HT-29 (cell line): ENCODE measurements at places on chromosomes 1 and 21. TPM values are rescaled to one million over a fixed set of nuclear protein-coding genes. Genes with fewer than 3 reads are reported as not detected.

- DNase-seq = no peak
Observed at GRCh38 chr1:3735027-3735681, 17.1 kb upstream of the CCDC27 start.

GRCh38 chr1:39626646-39627045 is 12.8 kb downstream of the HEYL start:
- DNase-seq = no peak

DNA sequence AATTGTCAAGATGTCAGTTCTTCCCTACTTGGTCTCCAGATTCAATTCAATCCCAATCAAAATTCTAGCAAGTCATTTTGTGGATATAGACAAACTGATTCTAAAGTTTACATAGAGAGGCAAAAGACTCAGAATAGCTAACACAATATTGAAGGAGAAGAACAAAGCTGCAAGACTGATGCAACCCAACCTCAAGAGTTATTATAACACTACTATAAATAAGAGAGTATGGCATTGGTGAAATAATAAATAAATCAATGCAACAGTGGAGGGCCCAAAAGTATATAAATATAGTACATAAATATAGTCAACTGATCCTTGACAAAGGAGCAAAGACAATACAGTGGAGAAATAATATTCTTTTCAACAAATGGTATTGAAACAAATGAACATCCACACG is 49.7 kb downstream of the PRPF38A start:
- DNase-seq = no peak

The KANK4 gene
- total RNA-seq = not detected in 2 replicates

DNA sequence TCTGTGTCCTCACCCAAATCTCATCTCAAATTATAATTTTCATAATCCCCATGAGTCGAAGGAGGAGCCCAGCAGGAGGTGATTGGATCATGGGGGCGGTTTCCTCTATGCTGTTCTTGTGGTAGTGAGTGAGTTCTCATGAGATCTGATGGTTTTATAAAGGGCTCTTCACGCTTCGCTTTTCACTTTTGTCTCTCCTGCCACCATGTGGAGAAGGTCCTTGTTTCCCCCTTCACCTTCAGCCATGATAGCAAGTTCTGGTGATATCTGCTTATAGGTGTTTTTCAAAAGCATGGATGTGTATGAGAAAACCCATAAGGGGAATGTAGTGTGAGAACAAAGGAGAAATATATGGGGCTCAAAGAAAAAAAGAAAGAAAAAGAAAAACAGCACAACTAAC is 405.9 kb upstream of the RGS18 start:
- DNase-seq = peak; percentile 10

DNA sequence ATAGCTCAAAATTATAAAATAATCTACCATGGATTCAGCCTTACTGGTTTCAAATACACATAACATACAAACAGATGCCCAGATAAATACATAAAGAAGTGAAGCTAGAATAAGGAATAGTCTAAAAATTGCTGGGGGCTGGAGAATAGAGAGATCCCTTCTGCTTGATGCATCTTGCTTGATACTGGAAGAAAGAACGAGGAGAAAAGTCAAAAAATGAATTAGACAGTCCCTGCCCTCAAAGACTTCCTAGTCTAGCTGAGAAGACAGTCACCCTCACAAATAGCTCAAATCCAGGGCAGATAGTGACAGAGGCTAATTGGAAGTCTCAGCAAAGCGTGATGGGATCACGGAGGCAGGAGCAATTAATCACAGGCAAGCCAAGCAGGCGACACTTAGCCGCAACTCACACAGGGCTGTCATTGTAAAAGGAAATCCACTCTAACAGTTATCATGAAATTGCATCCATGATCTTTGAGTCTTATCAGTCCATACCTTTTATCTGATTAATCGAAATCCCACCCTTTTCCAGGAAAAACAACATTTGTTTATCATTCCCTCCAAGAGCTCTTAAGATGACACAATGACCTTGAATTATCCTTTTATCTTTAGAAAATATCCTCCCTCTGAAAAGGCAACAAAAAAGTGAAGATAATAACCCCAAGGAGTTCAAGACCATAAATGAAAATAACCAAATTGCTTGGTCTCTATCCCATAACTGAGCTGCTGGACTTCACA is 59.7 kb upstream of the TIAM1 start:
- no peak for DNase-seq

GRCh38 chr1:212311836-212312497 is 26.8 kb downstream of the PPP2R5A start:
- DNase-seq = no peak

- no peak for DNase-seq
Observed at GRCh38 chr1:102431253-102431652, 434.5 kb upstream of the OLFM3 start.

- no peak for DNase-seq
Observed at GRCh38 chr1:95022644-95022926, 50.2 kb downstream of the ALG14 start.

GRCh38 chr1:100265562-100265930 is 470 bp upstream of the RTCA start:
- no peak for DNase-seq

GRCh38 chr1:12142891-12143630 is 23.7 kb upstream of the TNFRSF1B start:
- DNase-seq = no peak

- no peak for DNase-seq
Observed at GRCh38 chr1:33364565-33364918, 43.6 kb upstream of the A3GALT2 start.

DNA sequence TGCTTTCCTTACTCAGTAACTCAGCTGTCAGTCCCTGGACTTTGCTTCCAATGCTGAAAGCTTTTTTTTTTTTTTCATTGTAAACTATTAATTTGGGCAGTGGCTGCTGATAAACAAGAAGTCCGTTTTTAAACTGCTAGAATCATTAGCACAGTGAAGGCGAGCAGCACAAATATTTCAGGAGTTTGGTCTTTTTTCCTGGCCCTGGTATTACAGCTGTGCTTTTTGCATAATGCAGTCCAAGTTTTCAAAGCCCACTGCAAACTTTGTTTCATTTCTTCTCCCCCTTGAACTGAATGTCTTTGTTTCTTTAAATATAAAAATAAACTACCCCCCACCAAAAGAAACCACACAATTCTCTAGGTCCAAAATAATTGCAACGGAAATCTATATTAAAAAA is 6.6 kb downstream of the GLIS1 start:
- no peak for DNase-seq

The MCL1 gene
- 329 and 338 TPM in 2 replicates for total RNA-seq

The SPRR2G gene
- total RNA-seq = not detected in 2 replicates

DNA sequence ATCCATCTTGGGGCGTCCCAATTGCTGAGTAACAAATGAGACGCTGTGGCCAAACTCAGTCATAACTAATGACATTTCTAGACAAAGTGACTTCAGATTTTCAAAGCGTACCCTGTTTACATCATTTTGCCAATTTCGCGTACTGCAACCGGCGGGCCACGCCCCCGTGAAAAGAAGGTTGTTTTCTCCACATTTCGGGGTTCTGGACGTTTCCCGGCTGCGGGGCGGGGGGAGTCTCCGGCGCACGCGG is 282 bp upstream of the SOD1 start:
- DNase-seq = no peak

The ADGRL4 gene
- 0.26 TPM in 1 of 2 replicates, not detected in the other for total RNA-seq

The SLC9C2 gene
- not detected in 2 replicates for total RNA-seq

DNA sequence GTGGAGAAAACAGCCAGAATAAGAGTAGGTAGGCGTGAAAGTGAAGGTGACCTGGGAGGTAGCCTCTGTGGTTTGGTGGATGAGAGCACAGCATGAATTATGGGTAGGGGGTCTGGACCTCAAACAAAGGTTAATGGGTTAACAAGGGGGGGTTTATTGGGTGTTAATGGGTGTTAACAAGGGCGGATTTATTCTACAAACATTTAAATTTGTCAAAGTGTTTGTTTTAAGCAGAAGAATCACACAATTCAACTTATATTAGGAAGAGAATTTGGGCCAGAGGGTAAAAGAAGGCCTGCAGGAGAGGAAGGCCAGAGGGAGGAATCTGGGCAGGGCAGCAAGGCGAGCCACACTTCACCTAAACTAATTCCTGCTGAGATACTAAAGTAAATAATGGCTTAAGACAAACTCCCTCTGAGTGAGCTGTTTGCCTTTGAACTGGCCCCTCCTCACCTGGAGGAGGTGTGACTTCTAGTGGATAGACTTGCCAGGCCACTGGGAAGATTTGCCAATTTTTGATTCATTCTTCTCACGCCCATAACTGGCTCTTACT is 191.7 kb downstream of the GIPC2 start:
- DNase-seq = peak; percentile 92

The PDC gene
- not detected in 2 replicates for total RNA-seq

GRCh38 chr1:8406960-8407359 is 89.0 kb downstream of the SLC45A1 start:
- DNase-seq = no peak

DNA sequence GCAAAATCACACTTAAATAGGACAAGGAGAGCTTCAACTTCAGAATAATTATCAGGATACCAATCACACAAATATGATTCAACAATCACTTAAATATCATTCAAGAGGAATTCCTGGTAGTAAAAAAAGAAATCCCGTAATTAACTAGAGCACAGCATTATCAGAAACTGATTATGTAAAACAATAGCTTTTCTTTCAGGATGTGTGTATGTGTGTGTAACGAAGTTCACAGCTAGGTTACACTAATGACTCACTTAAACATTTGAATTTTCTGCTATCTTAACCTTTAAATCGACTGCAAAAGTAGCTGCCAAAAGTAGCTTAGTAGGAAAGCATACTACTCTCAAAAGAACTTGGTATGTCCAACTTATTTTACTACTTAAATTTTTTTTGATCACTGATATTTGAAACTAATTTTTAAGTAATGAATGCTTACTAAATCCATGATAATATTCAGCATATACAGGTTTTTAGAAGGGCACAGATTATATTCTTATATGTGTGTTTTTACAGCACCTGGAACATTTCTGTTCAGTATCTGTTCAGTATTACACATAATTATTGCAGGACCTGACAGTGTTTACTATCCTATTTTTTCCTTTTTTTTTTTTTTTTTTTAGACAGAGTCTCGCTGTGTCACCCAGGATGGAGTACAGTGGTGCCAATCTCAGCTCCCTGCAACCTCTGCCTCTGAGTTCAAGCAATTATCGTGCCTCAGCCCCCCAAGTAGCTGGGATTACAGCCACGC is 4.2 kb downstream of the RERE start:
- DNase-seq = no peak

The EPB41 gene
- total RNA-seq = 35.2 and 36.4 TPM in 2 replicates

DNA sequence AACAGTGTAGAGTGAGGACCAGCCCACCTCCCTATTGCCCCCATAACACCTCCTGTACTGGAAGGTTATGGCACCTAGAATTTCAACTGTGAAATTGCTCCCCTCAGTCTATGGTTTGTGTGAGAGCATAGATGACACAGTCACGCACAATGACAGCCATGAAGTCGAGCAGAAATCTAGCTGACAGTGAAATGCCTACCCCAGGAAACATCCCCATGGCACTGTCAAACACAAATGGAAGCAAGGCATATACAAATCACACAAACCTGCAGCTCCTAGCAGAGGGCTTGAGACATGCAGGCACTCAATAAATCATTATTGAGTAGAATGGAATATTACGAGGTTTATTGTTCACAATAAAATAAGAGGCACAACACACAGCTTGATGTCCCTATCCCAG is 142.5 kb upstream of the ST6GALNAC5 start:
- DNase-seq = no peak

- no peak for DNase-seq
Observed at GRCh38 chr1:223048026-223048425, 95.0 kb downstream of the TLR5 start.

- no peak for DNase-seq
Observed at GRCh38 chr1:101136739-101137138, 100.1 kb upstream of the S1PR1 start.

DNA sequence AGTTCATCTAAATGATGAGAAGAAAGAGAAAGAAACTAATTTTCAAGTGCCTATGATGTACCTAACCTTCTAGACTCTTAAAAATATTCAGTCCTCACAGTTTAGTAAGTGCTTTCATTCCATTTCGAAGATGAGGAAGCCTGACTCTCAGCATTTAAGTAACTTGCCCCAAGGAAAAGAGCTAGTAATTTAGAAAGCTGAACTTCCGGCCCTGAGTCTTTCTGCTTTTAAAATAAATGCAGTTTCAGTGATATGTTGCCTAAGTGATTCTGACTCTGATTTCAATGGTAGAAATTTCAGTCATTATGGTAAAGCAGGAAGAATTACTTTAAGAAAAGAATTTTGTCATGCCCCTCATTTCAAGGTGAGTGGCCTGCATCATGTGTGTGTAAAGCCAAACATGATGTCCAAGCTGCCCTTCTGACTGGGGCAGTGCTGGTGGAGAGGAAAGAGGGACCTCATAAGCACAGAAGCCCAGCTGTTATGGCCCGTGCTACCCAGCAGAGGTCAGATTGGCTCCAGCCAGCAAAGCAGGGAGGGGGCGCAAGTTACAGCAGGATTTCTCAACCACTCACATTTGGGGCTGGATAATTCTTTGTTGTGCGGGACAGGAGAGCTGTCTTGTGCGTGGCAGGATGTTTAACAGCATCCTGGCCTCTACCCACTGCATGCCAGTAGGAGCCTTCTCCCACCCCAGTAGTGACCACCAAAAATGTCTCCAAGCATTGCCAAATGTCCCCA is 10.7 kb downstream of the ATP1A4 start:
- DNase-seq = peak; percentile 18

GRCh38 chr1:226033991-226034390 is 28.5 kb upstream of the H3-3A start:
- DNase-seq = no peak

- DNase-seq = peak; percentile 73
Observed at GRCh38 chr1:201559679-201560162, 20.8 kb downstream of the NAV1 start.

- DNase-seq = no peak
Observed at GRCh38 chr1:96820671-96821070, 99.1 kb downstream of the PTBP2 start.

DNA sequence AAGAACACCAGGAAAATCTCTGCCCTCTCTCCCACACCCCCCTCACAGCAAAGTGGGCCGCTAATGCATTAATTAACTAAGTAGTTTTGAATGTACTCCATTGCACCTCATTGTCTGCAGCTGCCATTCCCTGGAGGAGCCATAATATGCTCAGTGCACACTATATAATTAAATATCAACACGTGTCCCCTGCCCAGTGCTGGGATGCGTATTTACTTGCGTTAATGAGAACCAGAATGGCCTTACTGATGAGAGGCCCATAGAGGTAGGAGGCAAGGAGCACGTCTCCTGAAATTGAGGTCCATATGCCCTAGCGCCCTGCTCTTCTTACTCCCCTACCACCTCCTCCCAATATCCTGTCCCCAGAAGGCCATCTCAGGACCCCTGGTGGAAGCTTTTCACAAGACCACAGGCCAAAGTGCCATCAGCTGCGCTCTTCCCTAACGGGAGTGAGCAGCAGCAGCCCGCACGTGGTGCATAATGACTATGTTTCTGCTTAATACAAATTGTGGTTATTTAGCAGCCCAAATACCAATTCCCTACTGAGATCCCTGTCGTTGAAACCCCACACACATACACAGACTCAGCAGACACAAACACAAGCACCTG is 76.8 kb downstream of the PLXNA2 start:
- DNase-seq = no peak

- no peak for DNase-seq
Observed at GRCh38 chr1:25561421-25562100, 18.2 kb downstream of the LDLRAP1 start.

- peak; percentile 88 for DNase-seq
Observed at GRCh38 chr1:8701794-8702471, 115.5 kb downstream of the RERE start.

GRCh38 chr1:248686815-248687214 is 15.8 kb downstream of the OR14I1 start:
- DNase-seq = peak; percentile 36

The PGLYRP3 gene
- not detected in 2 replicates for total RNA-seq
